ENCODE measurements at places on chromosomes 7 and 10.

- DNase-seq, result no peak
Measured at GRCh38 chr10:89543841-89544240, 8.4 kb upstream of the SLC16A12 start.

DNA sequence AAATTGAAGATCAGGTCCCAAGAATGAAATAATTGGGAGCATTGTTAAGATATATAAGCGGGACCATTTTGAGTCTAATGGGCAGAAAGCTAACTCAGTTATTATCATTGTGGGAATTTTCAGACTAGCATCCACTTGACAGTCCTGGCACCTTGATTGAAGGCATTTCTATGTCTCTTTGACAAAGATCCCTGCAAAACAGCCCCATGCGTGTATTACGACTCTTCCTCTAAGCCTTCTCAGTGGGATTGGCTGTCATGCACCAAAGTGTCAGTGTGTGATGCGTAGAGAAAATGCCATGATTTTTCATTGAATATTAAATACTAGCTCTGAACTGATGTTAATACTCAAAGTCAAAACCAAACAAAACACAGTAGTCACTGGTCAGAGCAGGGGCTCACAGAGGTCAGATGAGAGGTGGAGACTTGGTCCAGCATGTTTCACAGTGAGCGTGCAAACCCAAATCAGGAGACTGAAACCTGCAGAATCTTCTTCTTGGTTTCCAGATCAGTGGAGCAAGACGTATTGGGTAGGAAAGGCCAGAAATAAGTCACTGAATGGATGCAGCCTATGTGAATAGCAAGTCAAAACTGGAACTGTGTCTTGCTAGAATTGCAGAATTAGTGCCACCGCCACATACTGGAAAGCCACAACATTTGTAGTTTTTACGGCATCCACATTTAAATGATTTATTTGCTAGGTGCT, 303.6 kb upstream of the AKR1E2 start:
- no peak for DNase-seq

DNA sequence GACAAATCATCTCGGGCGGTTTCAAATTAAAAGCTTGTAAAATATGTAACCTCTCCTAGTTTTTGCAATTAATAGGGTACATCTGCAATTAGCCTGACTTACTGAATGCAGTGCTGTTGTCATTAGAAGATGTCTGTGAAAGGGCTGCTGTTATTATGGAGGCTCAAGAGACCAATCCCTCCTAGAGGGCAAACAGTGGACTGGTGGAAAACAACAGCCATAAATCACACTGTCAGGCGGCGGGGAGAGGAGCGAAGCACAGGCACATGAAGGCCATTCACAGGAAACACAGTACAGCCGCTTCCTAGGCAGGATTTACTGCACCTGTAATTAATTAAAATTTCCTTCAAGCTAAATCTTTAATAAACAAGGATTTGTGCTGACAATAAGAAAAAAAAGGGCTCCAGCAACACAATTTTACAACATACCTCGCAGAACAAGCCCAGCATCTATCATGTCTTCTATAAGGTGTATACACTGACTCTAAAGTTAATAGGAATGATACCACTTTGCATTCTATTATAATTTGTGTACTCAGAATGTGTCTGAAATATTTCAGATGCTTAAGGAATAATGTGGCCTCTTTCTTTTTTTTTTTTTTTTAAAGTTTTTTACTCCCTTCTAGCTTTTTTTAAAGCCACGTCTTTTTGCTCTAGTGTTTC, 50.7 kb downstream of the ERCC6 start:
- DNase-seq, result no peak

DNA sequence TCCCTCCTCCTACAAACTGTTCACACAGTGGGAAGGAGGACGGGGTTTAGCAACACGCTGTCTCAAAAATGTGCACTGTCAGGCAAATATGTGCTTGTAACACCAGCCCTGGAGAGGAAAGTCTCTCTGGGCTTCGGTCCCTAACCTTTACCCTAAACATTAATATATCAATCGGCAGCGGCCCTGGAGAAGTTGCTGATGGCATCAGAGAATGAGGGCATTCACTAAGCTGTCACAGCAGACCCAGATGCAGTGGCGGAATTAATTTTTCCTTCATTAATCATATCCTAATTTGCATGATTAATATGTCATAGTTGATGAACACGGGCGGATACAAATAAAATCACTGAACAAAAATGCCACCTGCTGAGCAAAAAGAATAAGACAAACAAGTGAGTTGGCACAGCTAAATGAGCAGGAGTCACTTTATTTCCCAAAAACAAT, 45.2 kb upstream of the INSIG1 start:
- DNase-seq, result no peak

DNA sequence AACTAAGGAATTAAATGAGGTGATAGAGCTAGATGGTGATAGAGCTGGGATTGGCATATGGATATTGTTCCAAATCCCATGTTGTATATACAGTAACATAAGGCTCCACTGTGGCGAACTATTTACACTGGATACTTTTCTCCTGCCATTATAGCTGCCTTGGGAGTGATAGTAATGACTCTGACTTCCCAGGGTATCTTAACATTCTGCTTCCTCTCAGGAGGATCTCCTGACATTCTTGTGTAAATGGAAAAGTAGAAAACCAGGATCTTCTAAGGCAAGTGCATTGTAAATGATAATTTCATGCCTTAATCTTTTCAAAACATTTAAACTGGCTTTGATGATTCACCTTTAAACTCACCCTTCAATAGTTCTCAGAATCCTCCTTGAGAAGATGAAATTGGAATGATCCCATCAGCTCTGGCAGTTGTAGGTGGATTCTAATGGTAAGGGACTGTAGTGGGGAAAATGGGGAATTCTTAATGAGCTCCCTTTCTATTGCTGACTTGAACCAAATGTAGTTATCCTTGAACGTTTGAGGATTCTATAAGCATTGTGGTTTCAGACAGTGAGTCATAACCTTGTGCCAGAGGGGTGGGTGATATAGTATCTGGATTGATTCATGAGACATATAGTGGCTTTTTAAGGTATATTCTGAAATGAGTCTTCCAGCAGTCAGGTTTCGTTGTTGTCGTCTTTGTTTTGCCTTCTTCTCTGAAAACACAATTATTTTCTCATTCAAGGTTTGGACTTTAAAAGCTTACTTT, 450.0 kb downstream of the SUGCT start:
- DNase-seq, result no peak

DNA sequence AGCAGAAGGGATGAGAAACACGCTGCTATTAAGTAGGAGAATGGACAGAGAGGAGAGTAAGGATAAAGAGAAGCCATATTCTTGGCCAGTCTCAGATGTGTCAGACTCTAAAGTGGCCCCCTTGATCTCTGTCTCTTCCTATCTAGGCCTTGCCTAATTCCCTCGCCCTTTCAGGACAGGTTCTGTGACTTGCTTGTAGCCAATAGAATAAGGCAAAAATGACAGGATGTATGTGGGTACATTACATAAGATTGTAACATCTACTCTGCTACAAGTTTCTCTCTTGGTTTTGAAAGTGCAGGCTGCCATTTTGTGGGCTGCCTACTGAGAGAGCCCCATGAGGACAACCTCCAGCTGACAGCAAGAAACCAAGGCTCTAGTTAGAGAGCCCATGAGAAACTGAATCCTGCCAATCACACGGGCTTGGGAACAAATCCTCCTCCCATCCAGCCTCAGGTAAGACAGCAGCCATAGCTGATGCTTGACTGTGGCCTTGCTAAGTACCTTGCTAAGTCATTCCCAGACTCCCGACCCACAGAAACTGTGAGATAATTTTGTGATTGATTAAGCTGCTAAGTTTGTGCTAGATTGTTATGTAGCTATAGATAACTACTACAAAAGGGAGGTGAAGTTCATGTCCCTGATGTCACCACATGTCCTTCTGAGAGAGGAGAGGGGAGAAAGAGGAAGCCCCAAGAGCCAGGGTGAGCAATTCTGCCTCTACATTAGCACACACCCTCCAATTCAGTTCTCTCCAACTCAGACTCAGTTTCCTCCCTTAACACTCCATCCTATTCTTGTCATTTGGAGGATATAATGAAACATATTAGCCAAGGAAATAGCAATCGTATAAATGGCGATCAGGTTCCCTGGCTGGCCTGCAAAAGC, 185.5 kb downstream of the SGMS1 start:
- DNase-seq, result no peak

DNA sequence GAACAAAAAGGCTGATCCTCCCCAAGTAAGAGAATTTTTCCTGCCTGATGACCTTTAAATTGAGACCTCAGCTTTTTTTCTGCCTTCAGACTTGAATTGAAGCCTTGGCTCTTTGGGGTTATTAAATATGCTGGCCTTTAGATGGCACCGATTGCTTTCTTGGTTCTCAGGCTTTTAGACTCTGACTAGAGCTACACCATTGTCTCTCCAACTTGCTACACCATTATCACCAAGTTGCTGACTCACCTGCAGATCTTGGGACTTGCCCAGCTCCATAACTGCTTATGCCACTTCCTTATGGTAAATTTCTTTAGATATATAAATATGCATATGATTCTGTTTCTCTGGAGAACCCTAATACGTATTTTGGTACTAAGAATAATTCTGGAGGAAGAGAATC, 3.1 kb upstream of the ABCA13 start:
- no peak for DNase-seq

DNA sequence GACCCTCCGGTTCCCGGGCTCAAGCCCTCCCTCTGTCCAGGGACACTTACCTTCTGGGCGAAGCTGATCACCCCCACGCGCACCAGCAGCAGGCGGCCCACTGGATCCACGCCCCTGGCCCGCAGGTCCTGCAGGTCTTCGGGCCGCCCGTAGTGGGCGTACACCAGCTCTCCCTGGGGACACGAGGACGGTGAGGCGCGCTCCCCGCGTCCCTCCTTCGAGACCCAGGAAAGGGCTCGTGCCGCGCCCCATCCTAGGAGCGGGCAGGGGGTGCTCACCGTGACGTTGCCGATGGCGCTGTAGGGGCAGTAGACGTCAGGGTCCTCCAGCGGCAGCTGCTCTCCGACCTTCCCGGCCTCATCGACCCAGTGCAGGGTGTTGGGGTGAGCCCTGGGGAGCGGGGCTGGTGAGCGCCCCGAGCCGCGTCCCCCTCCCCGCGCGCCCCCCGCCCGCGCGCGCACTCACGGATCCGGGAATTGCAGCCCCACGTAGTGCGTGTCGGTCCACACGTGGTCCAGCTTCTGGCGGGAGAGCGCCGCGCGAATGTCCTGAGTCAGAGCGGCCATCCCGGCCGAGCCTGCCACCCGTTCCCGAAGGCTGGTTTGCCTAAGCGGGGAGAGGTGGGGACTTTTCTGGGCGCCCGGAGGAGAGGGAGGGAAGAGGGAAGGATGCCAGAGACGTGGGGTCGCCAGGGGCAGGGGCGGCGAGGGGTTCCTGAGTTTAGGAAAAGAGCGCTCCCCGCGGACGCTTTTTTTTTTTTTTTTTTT, 8.2 kb downstream of the TFR2 start:
- DNase-seq, result peak; percentile 19

DNA sequence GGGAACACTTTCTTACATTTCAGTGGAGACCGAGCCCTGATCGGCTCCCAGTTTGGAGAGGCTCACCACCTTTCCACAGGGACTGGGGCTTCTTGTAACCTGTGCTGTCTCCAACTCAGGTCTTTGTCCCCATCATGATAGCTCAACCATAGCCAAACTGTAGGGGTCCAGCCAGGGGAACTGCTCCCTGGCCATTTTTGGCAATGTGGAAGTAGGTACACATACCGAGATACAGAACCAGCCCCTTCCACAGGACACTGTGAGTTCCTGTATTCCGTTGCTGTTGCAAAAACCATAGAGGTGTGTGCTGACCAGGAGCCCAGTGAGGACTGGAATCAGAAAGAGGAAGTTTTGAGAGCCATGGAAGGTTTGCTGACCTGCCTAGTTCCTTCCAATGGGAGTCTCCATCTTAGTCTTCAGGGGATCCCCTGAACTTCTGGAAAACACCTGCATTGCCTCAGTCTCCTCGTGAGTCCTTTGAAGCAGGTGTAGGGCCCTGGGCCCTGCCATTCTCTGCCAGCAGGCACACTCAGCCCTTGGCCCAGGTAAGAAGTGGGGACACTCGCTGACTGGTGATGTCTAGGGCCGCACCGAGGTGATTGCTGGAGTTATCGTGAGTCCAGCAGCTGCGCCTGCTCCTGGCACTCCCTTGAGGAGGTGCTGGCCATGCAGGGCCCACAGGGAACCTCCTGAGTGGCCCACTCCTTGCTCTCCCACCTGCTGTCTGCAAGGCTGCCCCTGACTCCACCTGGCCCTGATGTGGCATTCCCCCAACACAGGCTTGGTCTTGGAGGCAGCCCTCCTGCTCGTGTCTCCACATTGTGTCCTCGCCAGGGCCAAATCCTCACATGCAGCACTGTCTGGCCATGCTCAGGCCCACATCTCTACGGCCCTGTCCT, 11.2 kb downstream of the WDFY4 start:
- no peak for DNase-seq

- DNase-seq, result no peak
Measured at GRCh38 chr7:33982425-33982786, 77.1 kb downstream of the BMPER start.

- DNase-seq, result peak; percentile 55
Measured at GRCh38 chr10:11017000-11017569, 587 bp upstream of the CELF2 start.

- DNase-seq, result no peak
Measured at GRCh38 chr7:28390426-28390825, 21.9 kb upstream of the CREB5 start.

- no peak for DNase-seq
Measured at GRCh38 chr10:48764486-48764885, 79.8 kb downstream of the WDFY4 start.

GRCh38 chr7:88546808-88547207, 212.7 kb upstream of the ZNF804B start:
- DNase-seq, result no peak

- DNase-seq, result peak; percentile 15
Measured at GRCh38 chr7:111750228-111750627, 187.9 kb upstream of the IMMP2L start.

DNA sequence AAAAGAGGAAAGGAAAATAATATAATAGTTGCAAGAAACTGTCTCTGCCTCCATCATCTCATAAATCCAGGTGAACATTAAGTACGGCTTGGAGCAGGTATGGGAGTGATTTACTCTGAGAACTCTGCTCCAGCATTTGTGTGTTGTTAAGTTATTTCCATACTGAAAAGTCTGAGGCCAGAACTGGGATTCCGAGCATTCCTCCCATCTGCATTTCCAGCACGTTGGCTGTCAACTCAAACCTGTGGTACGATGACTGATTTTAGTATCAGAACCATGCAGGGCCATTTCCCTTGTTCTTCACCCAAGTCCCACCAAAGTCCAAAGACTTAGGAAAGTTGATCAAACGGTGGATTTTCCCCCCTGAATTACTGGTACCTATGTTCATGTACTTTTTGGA, 104.9 kb downstream of the CREB5 start:
- DNase-seq, result no peak

DNA sequence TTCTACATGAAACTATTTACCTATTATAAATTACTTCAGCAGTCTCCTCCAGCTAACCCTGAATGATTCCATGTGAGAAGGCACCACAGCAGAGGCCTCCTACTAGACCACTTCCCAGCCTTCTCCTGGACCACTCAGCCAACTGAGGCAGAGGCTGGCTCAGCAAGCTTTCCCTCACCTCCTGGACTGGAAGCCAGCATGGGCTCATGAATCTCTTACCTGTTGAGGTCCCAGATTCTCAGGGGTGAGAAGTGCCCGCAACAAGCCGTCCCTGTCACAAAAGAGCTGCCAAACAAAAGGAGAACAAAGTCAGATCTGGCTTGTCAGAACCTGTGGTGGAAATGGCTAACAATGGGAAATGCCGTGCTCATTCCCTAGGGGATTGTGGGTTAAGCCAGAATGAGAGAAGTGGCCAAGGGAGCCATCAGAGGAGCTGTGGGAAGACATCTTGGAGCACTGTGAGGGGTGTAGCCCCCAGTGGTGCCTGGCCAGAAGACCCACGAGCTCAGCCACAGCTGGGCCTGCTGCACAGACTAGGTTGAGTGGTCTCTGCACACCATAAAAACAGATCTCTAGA, 36.5 kb downstream of the DPCD start:
- DNase-seq, result no peak

Data from NCI-H526 treated with DMSO at 0.1 percent for 48 hours (cell line).